ENCODE measurements at places on chromosomes 2 and 18.

- no peak for DNase-seq
Observed at GRCh38 chr2:69576880-69577279, 66.7 kb downstream of the AAK1 start.

- no peak for DNase-seq
Observed at GRCh38 chr2:113309655-113310387, 31.1 kb upstream of the PAX8 start.

DNA sequence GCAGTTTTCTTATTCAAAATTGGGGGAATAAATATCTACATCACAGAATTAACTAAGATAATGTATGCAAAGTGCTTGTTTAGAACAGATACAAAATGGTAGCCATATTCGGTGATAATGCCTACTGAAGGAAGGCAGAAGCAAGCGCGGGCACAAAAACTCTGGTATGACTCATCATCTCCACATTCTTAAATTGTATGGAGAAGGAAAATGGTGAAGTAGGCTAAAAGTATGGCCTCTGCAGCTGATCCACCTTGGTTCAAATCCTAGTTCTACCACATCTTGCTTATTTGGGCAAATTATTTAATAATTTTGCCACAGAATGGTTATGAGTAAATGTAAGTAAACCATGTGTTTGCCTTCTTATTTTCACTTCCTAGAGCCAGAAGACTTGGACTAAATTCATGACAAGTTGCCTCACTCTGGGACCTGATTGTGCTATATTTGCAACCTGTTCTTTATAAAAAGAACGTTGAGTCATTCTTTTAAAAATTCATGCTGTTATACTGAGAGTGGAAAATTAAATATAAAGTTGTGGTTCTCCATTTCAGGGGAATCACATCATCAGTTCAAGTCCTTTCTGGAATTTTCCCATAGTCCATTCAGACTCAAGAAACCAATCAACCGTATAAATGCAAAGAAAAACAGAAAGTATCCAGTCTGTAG lies 9.0 kb upstream of the CDK15 start:
- no peak for DNase-seq

GRCh38 chr2:214560618-214561190 lies 149.8 kb downstream of the VWC2L start:
- DNase-seq: no peak

DNA sequence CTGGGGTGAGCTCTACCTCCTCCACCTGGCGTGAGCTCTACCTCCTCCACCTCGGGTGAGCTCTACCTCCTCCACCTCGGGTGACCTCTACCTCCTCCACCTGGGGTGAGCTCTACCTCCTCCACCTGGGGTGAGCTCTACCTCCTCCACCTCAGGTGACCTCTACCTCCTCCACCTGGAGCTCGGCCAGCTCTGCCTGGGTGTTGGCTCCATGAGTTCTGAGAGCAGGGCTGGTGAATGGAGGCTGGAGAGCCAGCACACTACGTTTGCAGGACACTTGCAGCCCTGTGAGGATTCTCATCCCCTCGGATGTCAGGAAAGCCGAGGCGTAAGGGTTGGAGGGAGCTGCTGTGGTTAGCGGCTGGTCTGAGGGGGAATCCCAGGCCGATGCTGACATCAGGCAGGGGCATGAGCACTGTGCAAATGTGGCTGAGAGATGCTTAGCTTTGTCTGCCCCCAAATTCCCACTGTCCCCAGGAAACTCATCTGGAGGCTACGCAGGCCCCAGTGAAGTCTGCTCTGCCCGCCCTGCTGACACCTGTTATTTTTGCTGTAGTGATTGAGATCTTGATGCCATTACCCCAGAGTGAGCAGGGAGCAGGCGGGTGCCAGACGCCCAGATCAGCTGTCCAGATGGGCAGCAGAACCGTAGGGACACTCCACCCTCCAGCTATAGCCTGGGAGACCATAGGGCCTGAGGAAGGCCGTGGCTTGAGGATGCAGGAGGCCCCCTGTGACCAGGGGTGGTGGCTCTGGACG lies 3.3 kb downstream of the CROCC2 start:
- DNase-seq: no peak

GRCh38 chr2:185790361-185790760 lies 51.8 kb downstream of the FSIP2 start:
- DNase-seq: no peak

- DNase-seq: no peak
Observed at GRCh38 chr2:47086571-47086970, 68.5 kb downstream of the STPG4 start.

- DNase-seq: no peak
Observed at GRCh38 chr2:122166820-122167219, 411.4 kb downstream of the TSN start.

DNA sequence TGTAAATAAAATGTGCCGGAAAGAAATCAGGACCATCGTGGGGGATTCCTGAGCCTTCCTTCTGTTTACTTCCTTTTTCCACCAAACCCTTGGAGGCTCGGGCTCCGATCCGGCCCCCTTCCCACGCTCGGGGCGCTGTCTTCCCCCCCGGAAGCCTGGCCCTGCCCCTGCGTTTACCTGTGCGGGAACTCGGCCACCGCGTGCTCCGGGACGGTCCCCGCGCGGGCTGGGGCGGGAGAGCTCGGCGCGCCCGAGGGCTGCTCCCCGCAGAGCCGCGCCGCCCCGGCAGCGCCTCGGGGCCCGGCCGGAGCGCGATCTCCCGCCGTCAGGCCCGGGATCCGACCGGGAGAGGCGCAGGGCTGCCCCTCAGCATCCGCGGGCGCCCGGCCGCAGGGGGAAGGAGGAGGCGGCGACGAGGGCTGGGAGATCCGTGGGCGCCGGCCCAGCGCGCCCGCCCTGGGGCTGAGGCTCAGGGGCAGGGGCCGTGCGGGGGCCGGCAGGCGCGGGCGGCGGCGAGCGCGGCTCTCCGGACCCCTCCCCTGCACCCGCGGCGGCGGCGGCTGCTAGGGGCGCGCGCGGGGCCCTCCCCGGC lies 435 bp downstream of the ADCY3 start:
- no peak for DNase-seq

DNA sequence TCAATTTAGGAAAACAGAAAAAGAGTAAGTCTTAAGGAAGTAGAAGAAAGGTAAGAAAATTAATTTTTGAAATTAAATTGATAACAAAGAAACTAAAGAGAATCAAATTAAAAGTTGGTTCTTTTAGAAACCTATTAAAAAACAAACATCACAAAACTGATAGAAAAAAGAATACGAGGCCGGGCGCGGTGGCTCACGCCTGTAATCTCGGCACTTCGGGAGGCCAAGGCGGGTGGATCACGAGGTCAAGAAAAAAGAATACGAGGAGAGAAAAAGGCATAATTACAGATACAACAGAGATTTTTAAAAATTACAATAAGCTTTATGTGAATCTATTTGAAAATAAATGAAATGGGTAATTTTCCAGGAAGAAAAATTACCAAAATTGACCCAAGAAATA lies 11.8 kb downstream of the PREPL start:
- DNase-seq: no peak

- DNase-seq: no peak
Observed at GRCh38 chr2:226491112-226491511, 308.5 kb downstream of the IRS1 start.

DNA sequence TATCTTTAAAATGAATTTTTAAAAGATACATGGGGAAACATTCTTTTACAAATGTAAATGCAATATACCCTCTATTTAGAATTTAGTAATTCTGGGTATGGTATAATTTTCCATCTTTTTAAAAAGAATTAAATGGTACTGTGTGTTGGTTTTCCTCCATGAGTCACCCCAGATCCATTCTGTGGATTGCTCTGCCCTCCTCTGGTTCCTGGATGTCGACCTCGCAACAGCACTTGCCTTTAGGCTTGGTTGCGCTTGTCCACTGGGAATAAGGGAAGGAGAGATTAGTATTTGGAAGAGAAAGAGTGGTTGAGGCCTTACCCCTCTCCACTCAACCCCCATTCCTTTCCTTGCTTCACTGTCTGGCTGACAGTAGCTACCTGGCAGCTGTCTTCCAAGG lies 90.4 kb downstream of the FTCDNL1 start:
- DNase-seq: no peak

Data from activated CD8-positive, alpha-beta memory T cell treated with anti-CD3 and anti-CD28 coated beads for 48 hours (primary cell).